ENCODE measurements at places on chromosomes 4 and X.
A peak's percentile ranks its signal among the peaks of the same experiment; 100 is the strongest.

DNA sequence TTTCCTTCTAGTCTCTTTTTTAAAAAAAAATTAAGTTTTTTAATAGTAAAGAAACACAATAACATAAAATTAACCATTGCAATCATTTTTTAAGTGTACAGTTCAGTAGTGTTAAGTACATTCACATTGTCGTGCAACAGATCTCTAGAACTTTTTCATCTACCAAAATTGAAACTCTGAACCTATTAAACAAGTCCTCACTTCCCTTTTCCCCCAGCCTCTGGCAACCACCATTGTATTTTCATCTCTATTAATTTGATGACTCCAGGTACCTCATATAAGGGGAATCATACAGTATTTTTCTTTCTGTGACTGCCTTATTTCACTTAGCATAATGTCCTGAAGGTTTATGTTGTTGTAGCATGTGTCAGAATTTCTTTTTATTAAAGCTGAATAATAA is 31.8 kb downstream of the MSL3 start:
- no peak for DNase-seq

DNA sequence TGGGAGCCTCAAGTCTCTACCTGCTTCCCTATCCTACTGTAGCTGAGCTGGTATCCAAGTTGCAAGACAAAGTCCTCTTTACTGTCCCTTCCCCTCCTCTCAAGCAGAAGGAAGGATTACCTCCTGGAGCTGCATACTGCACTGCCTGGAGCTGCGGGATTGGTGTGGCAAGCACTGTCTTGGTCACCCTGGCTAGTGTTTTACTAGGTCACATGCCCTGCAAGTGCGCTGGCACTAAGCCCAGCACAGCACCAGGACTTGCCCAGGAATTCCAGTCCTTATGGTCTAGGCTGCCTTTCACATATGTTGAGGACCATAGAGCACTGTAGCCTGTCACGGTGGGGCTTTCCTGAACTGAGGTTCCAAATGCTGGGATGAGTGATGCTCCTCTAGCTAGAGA is 227.3 kb upstream of the ZC4H2 start:
- DNase-seq: no peak

- no peak for DNase-seq
These were observed 69.2 kb downstream of the MID1IP1 start for GRCh38 chrX:38870361-38870895.

- DNase-seq: no peak
These were observed 119.6 kb downstream of the CCSER1 start for GRCh38 chr4:90246816-90247215.

- DNase-seq: no peak
These were observed 68.4 kb upstream of the BMP2K start for GRCh38 chr4:78707793-78708192.

- DNase-seq: no peak
These were observed 228.2 kb downstream of the PCDH10 start for GRCh38 chr4:133377286-133377685.

GRCh38 chr4:22478426-22478825 is 37.4 kb downstream of the ADGRA3 start:
- DNase-seq: no peak

- peak; percentile 25 for DNase-seq
These were observed 30.4 kb upstream of the CPLX1 start for GRCh38 chr4:856225-856901.

DNA sequence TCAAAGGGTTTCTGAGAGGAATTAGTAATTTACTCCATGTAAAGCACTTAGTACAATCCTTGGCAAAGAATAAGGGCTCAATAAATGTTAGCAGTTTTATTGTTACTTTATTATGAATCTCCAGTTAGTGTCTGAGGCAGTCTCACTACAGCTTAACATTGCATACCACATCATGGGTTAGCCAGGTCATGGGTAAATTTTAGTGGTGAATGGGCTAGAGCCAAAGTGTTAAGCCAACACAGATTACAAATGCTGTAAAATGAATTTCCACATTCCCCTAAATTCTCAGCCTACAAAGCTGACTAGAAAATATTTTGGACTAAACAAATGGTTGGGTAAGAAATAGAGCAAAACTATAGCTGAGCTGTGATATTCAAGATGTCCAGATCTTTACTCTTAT is 72.4 kb downstream of the NRK start:
- DNase-seq: no peak

GRCh38 chr4:42806303-42806835 is 86.1 kb upstream of the GRXCR1 start:
- no peak for DNase-seq

GRCh38 chr4:97558204-97558778 is 585.0 kb downstream of the STPG2 start:
- DNase-seq: no peak

DNA sequence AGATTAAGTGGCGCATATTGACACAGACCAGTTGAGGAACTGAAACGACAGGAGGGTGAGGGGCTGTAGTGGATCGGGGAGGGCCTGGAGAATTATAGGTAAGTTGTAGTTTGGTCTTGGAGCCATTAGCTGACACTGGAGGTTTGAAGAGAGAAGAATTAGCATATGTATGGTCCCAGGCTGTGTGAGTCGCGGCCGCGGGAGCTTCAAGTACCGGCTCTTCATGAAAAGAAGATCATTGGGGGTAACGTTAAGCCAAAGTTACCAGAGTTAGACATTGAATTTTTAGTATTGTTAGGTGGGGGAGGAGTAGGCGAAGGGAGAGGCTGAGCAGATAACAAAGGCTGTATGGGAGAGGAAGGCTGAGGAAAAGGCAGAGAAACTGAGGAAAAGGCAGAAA is 56.5 kb downstream of the ZNF674 start:
- DNase-seq: no peak

GRCh38 chrX:3094261-3094660 is 53.0 kb downstream of the ARSF start:
- DNase-seq: no peak

DNA sequence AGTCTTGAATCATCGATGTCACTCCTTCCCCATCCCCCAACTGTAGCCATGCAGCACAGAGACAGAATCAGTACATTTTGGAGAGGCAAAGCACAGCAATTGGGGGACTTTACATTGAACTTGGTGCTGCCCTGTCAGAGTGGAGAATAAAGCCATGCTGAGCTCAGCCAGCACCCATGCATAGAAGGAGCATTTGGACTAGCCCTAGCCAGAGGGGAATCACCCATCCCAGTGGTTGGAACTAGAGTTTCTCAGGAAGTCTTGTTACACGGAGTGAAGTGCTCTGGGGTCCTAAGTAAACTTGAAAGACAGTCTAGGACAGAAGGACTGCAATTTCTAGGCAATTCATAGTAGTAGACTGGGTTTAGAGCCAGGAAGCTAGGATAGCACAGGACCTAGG is 49.6 kb downstream of the STPG2 start:
- no peak for DNase-seq

DNA sequence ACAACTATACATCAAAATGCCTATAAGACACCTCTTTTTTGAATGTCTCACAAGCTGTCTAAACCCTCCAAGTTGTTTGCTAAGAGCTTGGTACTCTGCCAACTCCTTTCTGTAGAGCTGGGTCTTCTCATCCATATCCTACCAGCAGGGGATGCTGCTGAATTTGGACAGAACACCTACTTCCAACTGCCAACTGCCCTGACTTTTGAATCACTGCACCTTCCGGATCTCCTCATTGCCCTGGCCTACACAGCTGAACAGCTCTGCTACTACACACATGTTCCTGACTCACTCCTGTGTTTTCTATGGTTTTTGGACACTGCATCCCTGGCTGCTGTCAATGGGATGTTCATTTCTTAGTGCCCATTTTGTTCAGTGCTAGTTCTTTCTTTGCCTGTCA is 18.7 kb downstream of the FAM184B start:
- DNase-seq: no peak

DNA sequence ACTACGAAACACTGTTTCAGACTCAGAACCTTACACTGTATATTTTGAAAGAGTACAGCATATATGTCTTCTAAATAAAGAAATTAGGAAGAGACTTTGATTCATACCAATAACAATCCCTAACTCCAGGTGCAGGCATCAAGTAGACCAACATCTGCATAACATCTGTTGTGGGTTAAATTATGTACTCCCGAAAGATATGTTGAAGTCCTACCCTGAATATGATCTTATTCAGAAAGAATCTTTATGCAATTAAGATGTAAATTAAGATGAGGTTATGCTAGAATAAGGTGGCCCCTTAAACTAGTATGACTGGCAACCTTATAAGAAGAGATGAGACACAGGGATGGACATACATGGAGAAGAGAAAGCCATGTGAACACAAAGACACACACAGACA is 117.9 kb downstream of the INPP4B start:
- no peak for DNase-seq
